ENCODE measurements at places on chromosomes 2 and 18. TPM values are rescaled to one million over a fixed set of nuclear protein-coding genes. Genes with fewer than 3 reads are reported as not detected.
A peak's percentile ranks its signal among the peaks of the same experiment; 100 is the strongest.

GRCh38 chr2:199186301-199186751 is 271.4 kb downstream of the SATB2 start:
- H3K27me3 ChIP-seq, result no peaks in the 10 kb centered on the region
- no peak overlapping the region for H3K27ac ChIP-seq
- H3K36me3 ChIP-seq, result no peaks in the 10 kb centered on the region
- no peak for DNase-seq
- H3K4me1 ChIP-seq, result no peaks in the 10 kb centered on the region

DNA sequence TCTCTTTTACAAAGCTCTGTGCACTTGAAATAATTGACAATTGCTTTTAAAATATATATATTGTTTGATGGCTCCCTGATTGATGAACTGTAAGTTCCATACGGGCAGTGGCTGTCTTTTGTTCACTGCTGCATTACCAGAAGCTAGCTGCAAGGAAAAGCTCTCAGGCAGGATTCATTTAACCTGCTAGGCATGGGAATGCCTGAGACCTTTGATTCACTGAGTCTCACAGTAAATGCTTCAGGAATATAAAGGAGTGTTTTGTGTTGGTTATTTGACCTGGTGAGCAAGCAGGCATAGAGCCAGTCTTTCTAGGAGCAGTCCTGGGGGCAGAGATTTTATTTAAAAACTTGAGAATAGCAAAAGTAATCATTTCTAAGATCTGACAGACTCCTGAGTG is 193.2 kb upstream of the ITGA4 start:
- H3K4me1 ChIP-seq, result no peaks in the 10 kb centered on the region
- no peak for DNase-seq
- H3K27ac ChIP-seq, result no peak overlapping the region
- no peaks in the 10 kb centered on the region for H3K36me3 ChIP-seq
- no peak overlapping the region for H3K4me3 ChIP-seq
- H3K27me3 ChIP-seq, result no peaks in the 10 kb centered on the region

GRCh38 chr2:23791030-23791429 is 135.9 kb downstream of the ATAD2B start:
- H3K27me3 ChIP-seq, result no peaks in the 10 kb centered on the region
- no peak for DNase-seq
- no peak overlapping the region for H3K4me3 ChIP-seq
- H3K4me1 ChIP-seq, result no peaks in the 10 kb centered on the region
- H3K27ac ChIP-seq, result no peak overlapping the region

DNA sequence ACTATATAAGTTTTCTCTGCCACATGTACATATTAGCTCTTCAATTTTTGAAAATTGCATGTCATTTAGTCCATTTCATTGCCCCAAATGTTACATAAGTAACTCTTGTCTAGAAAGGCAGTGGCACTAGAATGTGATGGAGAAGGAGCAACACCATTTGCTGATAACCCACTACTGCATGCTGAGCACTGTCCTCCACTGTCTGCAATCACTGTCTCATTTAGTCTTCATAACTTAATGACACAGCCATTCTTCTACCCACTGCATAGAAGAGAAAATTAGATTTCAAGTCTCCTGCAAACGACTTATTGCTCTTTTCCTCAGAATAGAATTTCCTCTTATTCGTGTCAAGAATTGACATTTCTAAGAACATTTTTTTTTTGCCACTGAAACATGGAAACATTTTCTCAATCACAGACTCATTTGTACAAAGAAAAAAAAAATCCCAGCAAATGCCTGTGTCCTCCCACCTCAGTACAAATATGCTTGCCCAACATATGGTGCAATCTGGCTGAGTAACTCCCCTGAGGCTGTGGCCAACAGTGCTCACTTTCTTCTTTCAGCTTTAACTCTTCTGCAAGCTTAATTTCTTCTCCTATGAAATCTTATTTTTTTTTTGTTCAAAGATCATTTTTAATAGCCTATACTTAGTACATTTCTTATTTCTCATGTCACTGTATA is 768.6 kb upstream of the HS6ST1 start:
- H3K4me1 ChIP-seq, result no peaks in the 10 kb centered on the region
- H3K27ac ChIP-seq, result no peak overlapping the region
- no peaks in the 10 kb centered on the region for H3K27me3 ChIP-seq
- no peak overlapping the region for H3K4me3 ChIP-seq
- DNase-seq, result no peak

DNA sequence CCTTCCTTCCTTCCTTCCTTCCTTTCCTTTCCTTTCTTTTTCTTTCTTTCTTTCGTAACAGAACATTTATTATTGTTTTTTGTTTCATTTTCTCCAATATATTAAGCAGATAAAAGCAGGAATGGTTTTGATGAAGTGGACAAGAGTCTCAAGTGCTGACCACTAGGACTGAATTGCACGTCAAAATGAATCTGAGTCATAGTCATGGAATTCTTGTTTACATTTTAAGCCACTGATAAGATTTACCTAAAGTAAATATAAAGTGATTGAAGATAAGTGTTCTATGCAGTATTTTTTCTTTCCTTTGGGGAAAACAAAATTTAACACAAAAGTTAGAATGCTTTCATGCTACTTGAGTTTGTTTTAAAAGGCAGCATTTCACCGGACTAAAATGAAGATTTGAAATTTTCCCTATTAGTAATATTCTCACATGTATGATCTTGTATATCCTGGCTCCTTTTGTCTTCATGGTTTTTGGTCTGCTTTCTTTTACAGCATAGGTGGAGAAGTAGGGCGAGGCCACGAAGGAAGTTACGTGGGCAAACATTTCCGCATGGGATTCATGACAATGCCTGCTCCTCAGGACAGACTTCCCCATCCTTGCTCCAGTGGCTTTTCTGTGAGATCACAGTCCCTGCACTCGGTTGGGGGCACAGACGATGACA is 113.5 kb downstream of the NYAP2 start:
- H3K27ac ChIP-seq, result no peak overlapping the region
- H3K27me3 ChIP-seq, result no peaks in the 10 kb centered on the region
- no peak for DNase-seq
- no peak overlapping the region for H3K4me3 ChIP-seq
- no peaks in the 10 kb centered on the region for H3K4me1 ChIP-seq

DNA sequence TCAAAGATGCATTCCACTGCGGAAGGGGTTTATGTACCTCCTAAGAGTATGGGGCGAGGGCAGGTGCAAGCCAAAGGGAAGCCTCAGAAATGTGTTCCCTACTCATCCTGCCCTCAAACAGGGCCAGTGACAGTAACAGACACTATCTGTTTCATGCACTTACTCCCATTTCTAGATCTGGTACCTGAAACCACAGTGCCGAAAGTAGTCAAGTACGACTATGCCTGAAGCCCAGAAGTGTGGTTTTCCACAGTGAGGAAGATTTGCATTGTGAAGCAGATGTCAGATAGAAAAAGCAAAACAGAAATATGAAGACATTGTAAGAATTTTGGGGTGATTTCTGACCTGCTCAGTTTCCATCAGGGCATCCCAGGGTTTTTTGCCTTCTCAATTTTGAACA is 748.7 kb downstream of the RNF144A start:
- no peak overlapping the region for H3K4me3 ChIP-seq
- H3K27me3 ChIP-seq, result no peaks in the 10 kb centered on the region

- DNase-seq, result no peak
- no peaks in the 10 kb centered on the region for H3K27me3 ChIP-seq
- H3K4me3 ChIP-seq, result no peak overlapping the region
Measured at GRCh38 chr2:78766459-78766858, 259.0 kb upstream of the REG3G start.

DNA sequence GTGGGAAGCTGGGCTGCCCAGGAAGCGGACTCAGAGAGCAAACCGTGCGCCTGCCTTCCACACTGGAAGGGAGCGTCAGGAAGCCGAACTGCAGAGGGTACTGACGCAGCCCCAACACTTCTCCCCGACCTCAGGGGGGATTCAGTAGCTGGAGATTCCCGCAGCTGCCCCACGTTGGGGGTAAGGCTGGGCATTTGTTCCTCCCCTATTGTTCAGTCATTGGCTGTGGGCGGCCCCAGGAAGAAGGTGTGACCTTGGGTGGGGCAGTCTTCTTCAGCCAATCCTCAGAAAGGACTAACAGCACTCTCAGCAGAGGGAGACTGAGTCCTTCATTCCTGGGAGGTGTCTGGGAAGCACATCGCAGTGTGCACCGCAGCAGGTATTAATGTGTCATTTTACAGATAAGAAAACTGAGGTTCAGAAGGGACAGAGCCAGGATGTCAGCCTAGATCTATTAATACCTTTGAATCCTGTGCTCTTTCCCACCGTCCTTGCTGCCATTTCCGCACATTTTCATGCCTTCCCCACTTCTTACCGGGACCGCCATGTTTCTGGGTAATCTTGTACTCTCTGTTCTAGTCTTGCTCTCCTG is 12.1 kb upstream of the C18orf32 start:
- no peak for DNase-seq
- no peaks in the 10 kb centered on the region for H3K4me1 ChIP-seq
- H3K4me3 ChIP-seq, result no peak overlapping the region
- H3K36me3 ChIP-seq, result no peaks in the 10 kb centered on the region

The C2orf66 gene
- total RNA-seq, result not detected

- H3K4me3 ChIP-seq, result no peak overlapping the region
- no peak overlapping the region for H3K27ac ChIP-seq
- no peaks in the 10 kb centered on the region for H3K27me3 ChIP-seq
- no peaks in the 10 kb centered on the region for H3K36me3 ChIP-seq
- no peak for DNase-seq
- no peaks in the 10 kb centered on the region for H3K4me1 ChIP-seq
Measured at GRCh38 chr2:6446938-6447608, 418.6 kb downstream of the CMPK2 start.

GRCh38 chr18:11674119-11674518 is 14.9 kb upstream of the GNAL start:
- DNase-seq, result no peak
- H3K36me3 ChIP-seq, result no peaks in the 10 kb centered on the region
- H3K4me3 ChIP-seq, result no peak overlapping the region
- H3K4me1 ChIP-seq, result no peaks in the 10 kb centered on the region
- no peaks in the 10 kb centered on the region for H3K27me3 ChIP-seq
- H3K27ac ChIP-seq, result no peak overlapping the region

DNA sequence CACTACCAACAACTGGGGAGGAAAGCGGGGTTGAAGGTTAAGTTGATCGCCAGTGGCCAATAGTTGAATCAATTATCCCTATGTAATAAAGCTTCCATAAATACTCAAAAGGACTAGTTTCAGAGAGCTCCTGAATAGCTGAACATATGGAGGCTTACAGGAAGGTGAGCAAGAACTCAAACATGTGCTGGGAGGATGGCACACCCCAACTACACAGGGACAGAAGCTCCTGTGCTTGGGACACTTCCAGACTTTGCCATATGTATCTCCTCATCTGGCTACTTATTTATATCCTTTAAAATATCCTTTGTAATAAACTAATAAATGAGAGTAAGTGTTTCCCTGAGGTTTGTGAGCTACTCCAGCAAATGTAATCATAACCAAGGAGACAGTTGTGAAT is 115.7 kb downstream of the HNMT start:
- H3K27me3 ChIP-seq, result no peaks in the 10 kb centered on the region
- H3K4me1 ChIP-seq, result no peaks in the 10 kb centered on the region
- H3K4me3 ChIP-seq, result no peak overlapping the region
- H3K27ac ChIP-seq, result no peak overlapping the region
- DNase-seq, result no peak
- H3K36me3 ChIP-seq, result no peaks in the 10 kb centered on the region

The DNER gene
- total RNA-seq, result 3.3 TPM

The UBXN2A gene
- total RNA-seq, result 21.4 TPM

- no peaks in the 10 kb centered on the region for H3K4me1 ChIP-seq
- no peaks in the 10 kb centered on the region for H3K36me3 ChIP-seq
- no peak overlapping the region for H3K4me3 ChIP-seq
- no peaks in the 10 kb centered on the region for H3K27me3 ChIP-seq
Measured at GRCh38 chr2:41892476-41892875, 155.3 kb upstream of the PKDCC start.

- peaks cover 5% of the 10 kb centered on the region for H3K4me1 ChIP-seq
- no peak overlapping the region for H3K4me3 ChIP-seq
- H3K27ac ChIP-seq, result no peak overlapping the region
Measured at GRCh38 chr2:150640039-150640438, 152.6 kb upstream of the RND3 start.

- no peaks in the 10 kb centered on the region for H3K4me1 ChIP-seq
- H3K27ac ChIP-seq, result peak overlapping the region; percentile 87
- peaks cover 16% of the 10 kb centered on the region for H3K27me3 ChIP-seq
Measured at GRCh38 chr2:19346983-19347618, 11.3 kb downstream of the OSR1 start.

GRCh38 chr2:105369777-105370690 is 28.8 kb downstream of the FHL2 start:
- no peaks in the 10 kb centered on the region for H3K27me3 ChIP-seq
- H3K4me1 ChIP-seq, result peaks cover 80% of the 10 kb centered on the region
- H3K27ac ChIP-seq, result peak overlapping the region; percentile 34
- DNase-seq, result peak; percentile 89
- no peak overlapping the region for H3K4me3 ChIP-seq
- no peaks in the 10 kb centered on the region for H3K36me3 ChIP-seq

- no peak overlapping the region for H3K27ac ChIP-seq
- H3K36me3 ChIP-seq, result no peaks in the 10 kb centered on the region
- no peak for DNase-seq
- H3K27me3 ChIP-seq, result no peaks in the 10 kb centered on the region
- H3K4me3 ChIP-seq, result no peak overlapping the region
- H3K4me1 ChIP-seq, result no peaks in the 10 kb centered on the region
Measured at GRCh38 chr2:122322815-122323214, 567.4 kb downstream of the TSN start.

DNA sequence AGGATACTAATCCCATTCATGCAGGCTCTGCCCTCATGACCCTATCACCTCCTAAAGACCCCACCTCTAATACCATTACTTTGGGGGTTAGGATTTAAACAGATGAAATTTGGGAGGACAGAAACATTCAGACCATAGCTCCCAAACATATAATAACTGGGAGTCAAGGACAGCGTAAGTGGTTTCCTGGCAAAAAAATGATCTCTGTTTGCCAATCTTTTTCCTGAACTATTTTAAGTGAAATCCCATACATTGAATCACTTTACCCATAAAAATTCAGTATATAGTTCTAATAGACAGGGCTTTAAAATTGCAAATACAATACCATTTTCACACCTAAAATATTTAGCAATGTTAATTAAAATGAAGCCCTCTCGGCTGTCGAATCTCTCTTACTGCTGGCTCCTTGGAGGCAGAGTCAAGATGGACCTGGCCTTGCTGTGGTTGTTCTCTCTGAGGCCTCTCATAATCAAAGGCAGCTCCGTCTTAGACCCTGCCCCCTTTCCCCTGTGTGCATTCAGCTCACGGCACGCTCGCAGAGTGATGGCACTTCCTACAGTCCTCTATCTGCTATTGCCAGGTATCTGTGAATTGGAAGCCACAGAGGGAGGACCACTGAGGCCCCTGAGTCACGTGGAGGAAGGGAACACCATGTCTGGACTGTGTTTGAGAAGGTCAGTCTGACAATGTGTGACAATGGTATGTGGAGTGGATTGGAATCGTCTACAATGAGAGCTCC is 132.3 kb downstream of the UXS1 start:
- H3K36me3 ChIP-seq, result no peaks in the 10 kb centered on the region
- no peak overlapping the region for H3K4me3 ChIP-seq
- no peak overlapping the region for H3K27ac ChIP-seq

The KIF5C gene
- total RNA-seq, result 0.29 TPM

The PEX13 gene
- total RNA-seq, result 20.4 TPM

The FZD7 gene
- total RNA-seq, result 42.0 TPM

The GNAL gene
- total RNA-seq, result 1.1 TPM

The CHAC2 gene
- total RNA-seq, result 3.2 TPM

All from heart left ventricle (tissue), 16 donors.